ENCODE measurements at places on chromosomes 2 and 18. TPM values are rescaled to one million over a fixed set of nuclear protein-coding genes. Genes with fewer than 3 reads are reported as not detected.

DNA sequence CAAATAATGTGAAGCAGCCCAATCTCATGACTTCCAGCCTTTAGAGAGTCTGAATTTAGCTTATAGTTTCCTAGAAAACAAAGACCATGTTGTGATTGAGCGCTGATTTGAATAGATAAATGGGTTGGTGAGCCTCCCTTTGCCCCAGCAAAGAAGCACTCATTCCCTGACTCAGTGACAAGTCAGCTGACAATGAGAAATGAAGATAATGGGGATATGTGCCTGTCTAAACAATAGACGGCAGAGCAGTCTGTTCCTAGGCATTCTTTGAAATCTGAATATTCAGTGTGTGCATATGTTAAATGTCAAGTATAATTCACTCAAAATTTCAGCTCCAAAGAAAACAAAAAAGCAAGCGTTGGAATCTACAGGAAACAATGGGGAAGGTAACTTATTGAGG is 34.8 kb upstream of the LINC00305 start:
- DNase-seq: no peak

Gene HJURP
- total RNA-seq: 0.13 TPM

DNA sequence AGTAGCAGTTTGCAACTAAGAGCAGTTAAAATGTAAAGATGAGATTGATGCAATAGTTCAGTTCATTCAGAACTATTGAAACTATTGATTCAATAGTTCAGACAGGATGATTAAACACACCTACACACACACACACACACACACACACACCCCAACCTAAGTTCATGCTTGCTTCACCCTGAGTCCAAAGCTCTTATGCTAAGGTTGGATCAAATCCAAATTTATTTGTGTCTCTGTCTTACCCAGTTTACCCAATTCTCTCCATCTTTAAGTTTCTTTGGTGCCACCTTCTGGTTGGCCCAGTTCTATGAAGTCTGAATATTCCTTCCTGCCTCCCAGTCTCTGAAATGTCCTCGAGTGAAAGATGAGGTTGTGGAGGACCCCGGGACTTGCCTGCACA is 5.1 kb downstream of the SERPINB8 start:
- no peak for DNase-seq

DNA sequence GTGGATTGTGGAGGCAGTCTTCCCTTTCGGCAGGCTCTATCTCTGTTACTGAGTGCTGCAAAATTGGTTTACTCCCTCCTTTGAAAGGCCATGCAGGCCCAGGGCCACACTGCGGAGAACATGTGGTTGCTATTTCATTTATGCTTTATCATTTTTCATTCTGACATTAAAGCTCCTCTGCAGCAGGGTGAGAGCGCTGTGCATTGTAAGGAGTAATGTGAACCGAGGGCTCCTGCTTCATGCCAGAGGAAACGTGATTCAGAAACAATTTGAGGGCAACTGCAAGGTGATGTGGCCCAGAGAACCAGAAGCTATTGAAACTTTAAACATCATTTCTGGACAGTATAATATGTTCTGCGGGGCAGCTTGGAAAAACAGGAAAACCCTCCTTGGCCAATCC is 341.6 kb upstream of the NT5C1B start:
- no peak for DNase-seq

DNA sequence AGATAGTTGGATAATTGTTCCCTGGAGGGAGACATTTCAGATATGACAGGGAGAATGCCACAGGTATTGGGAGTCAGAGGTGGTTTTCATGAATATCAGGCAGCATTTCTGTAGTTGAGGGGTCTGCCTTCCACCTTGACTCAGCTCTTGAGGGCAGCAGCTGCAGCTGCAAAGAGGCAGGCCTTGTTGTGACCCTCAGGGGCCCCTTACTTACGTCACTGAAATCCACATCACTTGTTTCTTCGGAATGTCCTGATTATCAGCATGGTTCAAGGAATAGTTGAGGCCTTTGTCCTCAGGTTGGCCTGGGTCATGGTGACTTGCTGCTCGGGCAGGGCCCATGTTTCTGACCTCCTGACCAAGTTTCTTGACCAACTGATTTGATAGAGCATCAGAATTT is 46.9 kb downstream of the TMEM17 start:
- DNase-seq: no peak

GRCh38 chr18:49920731-49921130 is 107.4 kb upstream of the ACAA2 start:
- DNase-seq: no peak

DNA sequence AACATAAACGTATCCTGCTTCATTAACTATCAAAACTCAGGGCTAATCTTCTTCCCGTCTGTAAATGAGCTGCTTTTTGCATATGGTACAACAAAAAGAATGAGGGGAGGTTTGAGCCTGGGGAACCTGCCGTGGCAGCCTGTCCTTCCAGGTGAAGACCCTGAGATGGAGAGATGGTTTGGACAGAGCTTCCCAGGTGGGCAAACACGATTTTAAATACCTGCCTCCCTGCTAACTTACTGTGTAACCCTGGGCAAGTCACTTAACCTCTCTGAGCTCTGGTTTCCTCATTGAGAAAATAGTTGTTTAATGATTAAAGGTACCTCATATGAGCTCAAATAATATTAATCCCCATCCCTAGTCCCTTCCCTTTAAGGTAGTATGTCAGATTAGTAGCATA is 9.0 kb downstream of the EMX1 start:
- no peak for DNase-seq

Gene FSHR
- not detected for total RNA-seq

- DNase-seq: no peak
Measured at GRCh38 chr2:163187119-163187518, 348.6 kb upstream of the KCNH7 start.

DNA sequence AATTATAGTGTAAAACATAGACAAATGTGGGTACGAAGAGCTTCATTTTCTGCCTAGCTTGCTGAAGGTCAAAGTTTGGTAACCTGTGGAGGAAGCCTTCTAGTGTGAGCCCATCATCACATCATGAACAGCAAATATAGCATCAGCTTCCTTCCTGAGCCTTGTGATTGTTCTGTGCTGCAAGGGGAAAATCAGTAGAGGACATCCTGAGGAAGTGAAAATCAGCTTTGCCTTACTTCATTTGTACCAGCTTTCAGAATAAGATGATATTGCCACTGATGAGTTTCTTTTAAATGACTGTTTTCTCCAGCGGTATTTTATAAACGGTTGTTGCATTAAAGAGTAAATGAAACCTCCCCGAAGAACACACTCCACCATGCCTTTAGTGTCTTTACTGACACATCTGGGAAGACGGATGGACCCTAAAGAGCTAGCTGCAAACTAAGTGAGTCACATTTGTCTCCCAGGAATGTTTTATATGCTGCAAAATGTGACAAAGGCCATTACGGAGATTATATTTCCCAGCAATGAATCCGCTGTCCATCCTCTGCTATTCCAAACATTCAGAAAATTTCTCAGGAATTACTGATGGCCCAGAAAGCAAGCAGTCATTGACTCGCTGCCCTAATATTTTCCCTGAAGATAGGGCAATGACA is 1272.8 kb downstream of the SUCLG1 start:
- DNase-seq: no peak

DNA sequence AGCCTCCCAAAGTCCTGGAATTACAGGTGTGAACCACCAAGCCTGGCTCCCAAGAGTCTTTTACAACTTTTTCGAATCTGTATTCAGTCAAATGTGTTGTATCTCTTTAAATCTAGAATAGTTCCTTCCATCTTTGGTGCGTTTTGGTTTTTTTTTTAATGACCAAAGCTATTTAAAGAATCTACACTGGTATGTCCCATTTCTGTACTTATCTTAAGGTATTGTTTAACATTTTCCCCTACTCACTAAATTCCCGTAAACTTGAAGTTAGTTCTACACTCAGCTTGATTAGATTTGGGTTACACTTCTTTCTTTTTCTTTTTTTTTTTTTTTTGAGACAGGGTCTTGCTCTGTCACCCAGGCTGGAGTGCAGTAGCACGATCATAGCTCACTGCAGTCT is 63.8 kb downstream of the TMEM237 start:
- no peak for DNase-seq

DNA sequence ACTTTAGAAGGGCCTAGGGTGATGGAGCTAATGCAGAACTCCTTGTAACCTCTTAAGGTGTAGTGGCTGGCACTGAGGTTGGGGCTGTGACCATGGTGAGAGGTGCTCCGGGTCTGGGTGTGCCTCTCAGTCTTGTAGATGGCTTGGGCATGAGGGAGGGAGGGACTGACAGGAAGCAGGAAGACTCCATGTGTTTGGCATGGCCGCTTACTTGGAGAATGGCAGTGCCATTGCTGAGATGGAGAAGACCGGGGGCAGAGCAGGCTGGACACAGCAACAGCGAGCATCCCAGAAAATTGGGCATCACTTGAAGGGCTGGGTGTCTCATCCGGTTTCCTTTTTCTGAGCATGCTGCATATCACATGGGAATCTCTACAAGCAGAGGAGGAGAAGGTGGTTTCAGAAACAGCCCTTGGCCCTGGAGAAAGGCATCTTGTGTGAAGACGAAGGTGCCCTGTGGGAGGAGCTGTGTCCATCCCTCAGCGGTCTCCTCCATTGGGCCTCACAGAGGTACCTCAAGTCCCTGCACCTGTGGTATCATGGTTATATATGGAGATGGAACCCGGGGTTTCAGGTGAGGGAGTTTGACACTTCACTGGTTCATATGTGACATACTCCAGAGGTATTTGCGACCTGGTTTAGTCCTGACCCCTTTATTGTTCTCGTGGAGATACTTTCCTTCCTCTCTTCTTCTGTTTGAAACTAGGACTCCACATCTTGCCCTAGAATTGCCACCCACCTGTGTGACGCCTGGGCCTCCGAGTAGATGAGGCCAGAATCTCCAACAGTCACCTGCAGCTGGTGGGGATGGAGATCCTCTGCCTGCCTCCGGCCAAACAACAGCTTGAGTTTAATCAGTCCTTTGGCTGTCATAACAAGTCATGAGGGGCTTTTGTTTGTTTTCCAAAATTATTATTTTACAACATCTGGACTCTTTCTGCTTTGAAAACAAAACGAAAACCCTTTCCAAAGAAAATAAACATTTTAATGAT is 45.6 kb downstream of the INPP4A start:
- no peak for DNase-seq

- no peak for DNase-seq
Measured at GRCh38 chr18:75874401-75875089, 447.0 kb upstream of the SMIM21 start.

Gene TEX44
- total RNA-seq: not detected

DNA sequence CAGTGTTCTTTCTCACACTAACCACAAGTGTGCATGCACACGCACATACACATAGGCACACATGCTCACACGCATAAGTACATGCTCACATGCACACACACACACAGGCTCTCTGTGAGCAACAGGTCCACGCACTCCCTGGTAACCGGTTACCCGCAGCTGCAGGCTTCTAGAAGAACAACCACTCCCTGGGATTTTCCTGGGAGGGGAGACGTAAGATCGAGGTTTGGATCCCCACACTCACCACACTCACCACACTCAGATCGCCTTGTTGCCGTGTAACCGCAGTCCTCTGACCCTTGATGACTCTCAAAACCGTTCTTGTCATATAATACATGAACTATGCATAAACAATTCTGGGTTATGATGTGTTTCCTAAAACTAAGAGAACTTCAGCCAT is 42.2 kb downstream of the TTC32 start:
- DNase-seq: no peak

- no peak for DNase-seq
Measured at GRCh38 chr2:31334311-31335026, 80.1 kb downstream of the XDH start.

DNA sequence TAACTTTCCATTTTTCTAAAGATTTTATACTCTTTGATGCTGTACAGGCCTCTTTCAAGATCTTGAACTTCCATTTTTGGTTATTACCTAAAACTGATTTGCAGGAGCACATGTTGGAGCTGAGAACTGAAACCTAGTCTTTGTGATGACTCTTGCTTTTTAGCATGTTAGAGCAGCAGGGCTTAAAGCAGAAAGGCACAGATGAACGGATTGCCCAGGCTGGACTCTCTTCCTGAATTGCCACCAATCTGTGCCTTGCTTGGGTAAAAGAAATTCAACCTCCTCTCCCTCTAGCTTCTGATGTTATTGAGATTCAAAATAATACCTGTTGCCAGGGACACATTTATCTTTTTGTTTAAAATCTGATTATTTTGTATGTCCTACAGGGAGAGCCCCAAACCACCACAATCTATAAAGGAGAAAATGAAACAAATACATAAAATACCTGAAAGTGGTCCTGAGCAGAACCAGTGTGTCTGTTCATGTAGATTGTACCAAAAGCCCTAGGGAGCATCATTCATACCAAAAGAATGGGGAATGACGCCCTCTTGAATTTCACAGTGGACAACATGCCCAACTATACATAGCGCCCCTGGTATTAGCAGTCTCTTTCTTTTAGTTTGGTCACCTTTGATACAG is 277.0 kb upstream of the MAP2 start:
- DNase-seq: no peak

GRCh38 chr2:197960786-197961185 is 156.4 kb downstream of the PLCL1 start:
- DNase-seq: no peak

Gene EIF2B4
- total RNA-seq: 33.4 TPM

DNA sequence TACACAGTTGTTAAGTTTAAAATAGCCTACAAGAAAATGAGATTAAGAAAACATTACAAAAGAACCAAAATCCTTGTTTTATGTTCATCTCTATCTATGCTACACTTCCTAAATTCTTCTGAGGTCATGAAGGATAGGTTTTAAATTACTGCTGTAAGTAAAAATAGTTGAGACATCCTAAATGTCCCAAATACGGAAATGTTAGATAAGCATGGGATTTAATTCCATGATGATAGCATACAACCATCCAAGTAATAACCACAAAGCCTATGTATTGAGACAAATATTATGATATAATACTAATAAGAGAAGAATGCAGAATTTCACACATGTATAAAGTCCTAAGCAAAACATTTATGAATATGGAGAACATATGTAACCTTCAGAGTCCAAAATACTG is 34.1 kb downstream of the PIEZO2 start:
- no peak for DNase-seq

DNA sequence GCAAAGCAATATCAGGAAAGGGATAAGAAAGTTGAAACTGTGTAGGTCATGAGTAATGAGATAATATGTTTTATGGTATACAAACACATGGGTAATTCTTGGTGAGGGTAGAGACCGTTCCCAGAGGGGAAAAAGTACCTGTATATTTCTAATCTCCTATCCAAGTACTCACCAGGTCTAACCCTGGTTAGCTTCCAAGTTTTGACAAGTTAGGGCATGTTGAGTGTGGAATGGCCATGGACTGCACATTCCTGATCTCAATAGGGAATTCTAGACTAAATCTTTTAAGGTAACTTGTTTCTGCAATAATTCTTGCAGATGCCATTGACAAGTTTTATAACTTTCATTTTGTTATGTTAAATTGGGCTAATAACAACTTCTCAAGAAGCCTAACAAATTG is 216.6 kb downstream of the SPAG16 start:
- no peak for DNase-seq

Gene MBD5
- 15.4 TPM for total RNA-seq

Gene ALPG
- not detected for total RNA-seq

Gene FBXO36
- 3.0 TPM for total RNA-seq

Gene SNED1
- 18.0 TPM for total RNA-seq

Measured in omental fat pad (tissue), 4 donors.